Jurkat, Clone E6-1 (cell line): ENCODE measurements at places on chromosomes 1 and 21.

GRCh38 chr1:38344716-38345115 lies 298.1 kb upstream of the POU3F1 start:
- no peak for DNase-seq

DNA sequence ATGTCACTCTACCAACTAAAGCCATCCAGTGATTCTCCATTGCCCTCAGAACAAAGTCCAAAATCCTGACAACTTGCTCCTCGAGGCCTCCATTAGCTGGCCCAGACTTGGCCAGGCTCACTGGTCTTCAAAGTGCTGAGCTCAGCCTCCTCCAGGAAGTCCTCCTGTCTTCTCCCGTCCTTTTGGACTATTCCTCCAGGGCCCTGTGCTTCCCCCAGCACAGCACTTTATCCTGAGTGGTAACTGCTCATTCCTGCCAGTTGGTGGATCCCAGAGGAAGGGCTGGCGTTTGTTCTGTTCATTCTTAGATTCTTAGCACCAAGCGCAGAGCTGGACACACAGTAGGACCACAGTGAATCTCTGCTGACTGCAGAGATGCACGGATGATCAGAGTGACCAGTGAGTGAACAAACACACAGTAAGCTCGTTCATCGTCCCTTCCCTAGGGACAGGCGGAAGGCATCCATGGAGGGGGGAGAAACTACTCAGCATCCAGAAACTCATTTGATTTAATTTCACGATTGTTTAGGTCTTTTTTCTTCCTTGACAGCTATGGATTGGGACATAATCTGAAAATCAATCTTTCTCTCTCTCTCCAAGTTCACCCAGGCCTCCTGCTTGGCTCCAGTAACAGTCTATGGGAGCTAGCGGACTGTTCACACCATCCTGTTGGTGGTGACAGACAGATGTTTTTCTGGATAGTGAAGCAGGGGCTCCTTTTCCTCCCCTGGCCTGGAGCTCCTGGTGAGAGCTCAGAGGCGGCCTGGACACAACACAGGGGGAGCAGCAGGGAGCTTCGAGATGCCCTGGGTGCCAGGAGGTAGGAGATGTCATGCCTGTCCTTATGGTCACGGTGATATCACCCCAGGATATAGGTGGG lies 180.2 kb downstream of the PTPRU start:
- DNase-seq = no peak

GRCh38 chr1:207801819-207802218 lies 50.0 kb downstream of the CD46 start:
- no peak for DNase-seq

DNA sequence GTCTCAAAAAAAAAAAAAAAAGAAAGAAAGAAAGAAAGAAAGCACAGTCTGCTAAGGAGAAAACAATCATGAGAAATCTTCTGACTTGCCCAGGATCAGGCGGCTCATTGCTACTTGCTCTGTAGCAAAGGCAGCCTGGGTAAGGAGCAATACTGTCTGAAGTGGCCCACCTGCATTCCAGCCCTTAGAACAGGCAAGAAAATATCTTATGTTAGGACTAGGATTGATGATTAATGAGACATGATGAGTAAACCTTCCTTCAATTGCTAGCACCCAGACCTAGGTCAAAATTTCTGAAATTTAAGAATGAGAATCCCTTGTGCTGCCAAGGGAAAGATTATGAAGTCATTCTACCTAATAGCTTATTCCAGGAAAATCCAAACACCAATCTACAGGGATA lies 140.8 kb downstream of the DSCAM start:
- DNase-seq = no peak

GRCh38 chr1:19654886-19655717 lies 9.6 kb upstream of the HTR6 start:
- no peak for DNase-seq

GRCh38 chr1:170176772-170177171 lies 31.0 kb downstream of the NTMT2 start:
- DNase-seq = no peak

- no peak for DNase-seq
Measured at GRCh38 chr1:233375653-233376052, 48.1 kb downstream of the MAP3K21 start.
